ENCODE measurements at places on chromosomes 4 and X.

DNA sequence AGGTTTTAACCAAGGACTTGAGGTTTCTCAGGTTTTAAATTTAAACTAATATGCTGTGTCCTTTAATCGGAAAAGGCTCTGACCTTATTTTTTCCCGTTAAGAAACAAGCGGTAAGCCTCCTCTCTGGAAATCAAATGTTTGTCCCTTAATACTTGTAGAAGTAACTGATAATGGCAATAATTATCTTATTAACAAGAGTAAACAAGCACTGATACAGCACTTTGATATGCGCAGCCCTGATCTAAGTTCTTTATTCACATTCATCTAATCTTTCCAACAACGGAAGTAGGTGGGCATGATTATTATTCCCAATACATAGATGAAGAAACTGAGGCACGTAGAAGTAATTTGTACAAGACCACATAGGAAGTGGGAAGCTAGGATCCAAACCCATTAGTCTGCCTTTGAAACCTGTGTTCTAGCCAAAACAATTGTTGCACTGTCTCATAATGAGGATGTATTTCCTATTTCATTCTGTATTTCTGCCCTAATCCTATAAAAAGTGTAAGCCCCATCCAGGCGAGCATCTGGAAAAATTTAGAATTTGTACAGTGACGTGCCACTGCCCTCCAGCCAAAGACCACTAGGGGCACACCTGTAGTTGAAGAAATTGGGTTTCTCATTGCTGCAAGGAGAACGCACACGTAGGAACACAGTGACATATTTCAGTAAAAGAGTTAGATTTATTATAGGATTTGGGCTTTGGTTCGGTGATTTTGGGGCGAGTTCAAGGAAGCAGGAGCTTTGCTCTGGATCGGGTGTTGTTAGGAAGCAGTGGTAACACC lies 606 bp downstream of the CXorf58 start:
- DNase-seq = peak; percentile 25

DNA sequence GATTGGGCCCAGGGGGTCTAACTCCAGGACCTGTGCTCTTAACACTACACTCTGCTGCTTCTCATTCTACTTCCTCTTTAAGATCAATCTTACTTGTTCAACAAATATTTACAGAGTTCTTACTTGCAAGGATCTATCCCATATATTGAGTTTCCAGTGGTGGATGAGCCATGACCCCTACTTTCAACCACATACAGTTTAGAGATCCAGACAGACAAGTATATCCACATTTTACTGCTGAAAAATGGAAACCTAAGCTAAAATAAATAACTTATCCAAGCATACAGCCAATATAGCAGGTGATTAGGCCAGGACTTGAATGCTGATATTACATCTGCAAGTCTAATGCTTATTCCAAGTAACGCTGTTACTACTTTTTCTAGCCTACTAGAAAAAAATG lies 18.7 kb downstream of the TMEM150C start:
- DNase-seq = no peak

DNA sequence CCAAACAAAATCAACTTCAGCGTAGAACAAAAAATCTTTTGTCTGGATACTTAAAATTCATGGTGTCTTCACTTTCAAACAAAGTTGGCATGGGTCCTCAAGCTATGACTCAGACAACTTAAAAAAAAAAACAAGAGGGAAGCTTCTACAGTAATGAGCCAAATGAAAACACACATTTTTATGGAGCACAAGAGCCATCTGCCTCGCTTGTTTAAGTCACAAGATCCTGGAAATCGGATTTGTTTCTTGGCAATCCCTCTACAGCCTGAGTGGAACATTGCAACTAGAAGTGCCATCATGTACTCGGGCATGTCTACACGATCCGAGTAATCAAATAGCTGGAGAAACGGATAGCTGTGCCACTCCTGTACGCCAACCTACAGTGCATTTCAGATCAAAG lies 22.6 kb downstream of the LAMP2 start:
- DNase-seq = no peak

DNA sequence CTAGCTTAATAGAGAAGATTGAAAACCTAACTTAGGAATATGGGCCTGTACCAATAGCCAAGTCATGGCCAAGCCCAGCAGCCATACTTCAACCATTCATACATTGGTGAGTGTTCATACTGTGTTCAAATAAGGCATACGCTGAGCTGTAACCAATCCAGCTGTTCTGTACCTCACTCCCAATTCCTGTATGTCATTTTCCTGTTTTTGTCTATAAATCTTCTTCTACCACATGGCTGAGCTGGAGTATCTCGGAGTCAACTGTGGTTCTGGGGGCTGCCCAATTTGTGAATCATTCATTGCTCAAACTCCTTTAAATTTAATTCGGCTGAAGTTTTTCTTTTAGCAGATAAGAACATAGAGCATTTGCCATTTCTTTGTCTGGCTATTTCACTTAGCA lies 195.3 kb upstream of the ANKRD50 start:
- no peak for DNase-seq

GRCh38 chrX:6694221-6694620 lies 159.3 kb upstream of the VCX3A start:
- no peak for DNase-seq

- no peak for DNase-seq
Measured at GRCh38 chr4:2516635-2517034, 19.8 kb upstream of the FAM193A start.

GRCh38 chrX:44621078-44621477 lies 78.4 kb upstream of the FUNDC1 start:
- no peak for DNase-seq

DNA sequence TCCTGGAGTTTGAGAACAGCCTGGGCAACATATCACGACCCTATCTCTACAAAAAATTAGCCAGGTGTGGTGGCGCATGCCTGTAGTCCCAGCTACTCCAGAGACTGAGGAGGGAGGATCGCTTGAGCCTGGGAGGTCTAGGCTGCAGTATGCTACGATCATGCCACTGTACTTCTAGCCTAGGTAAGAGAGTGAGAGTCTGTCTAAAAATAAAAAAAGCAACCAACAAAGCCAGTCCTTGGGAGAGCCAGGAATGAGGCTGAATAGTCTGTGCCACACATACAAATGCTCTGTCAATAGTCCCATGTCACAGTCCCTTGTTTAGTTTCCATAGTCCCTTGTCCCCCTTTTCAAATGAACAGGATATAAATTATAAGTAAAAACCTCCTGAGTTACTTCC lies 19.3 kb upstream of the PRSS48 start:
- DNase-seq = no peak

DNA sequence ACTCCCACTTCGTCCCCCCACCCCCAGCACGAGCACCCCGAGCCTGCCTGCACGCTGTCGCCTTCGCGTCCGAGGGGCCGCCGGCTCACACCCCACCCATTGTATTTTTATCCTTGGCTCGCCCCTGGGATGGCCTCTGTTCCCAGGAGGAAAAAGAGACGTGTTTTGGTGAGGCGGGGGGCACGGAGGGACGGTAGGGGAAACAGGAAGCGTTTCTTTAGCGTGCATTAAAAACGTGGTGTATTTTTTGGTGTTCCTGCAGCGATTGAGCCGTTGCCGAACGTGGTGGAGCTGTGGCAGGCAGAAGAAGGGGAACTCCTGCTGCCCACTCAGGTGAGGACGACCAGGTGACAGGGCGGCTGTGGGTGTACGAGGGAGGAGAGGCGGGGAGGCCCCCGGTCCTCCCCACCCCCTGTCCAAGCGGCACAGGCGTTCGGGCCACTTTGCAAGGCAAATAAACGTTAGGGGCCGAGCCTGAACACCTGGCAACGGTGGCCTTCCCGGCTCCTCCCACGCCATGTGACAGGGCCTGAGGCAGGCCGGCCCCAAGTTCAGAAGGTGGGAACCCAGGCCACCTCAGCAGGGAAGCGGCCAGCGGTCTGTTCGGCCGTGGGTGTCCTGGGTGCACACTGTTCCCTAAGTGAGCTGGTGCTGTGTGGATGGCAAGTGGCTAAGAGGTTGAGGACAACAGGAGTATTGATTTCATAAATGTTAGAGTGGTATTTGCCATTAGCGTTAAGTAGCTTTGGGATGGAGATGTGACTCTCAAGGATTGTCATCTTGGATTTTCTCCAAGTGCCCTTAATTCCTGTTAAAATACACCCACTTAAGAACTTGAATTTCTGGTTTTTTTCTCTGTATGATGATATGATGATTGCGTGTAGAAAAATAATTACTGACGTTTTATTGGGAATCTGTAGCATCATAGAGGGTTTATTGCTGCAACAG lies 1.1 kb downstream of the TMEM131L start:
- DNase-seq = peak; percentile 65

- no peak for DNase-seq
Measured at GRCh38 chr4:75841641-75842520, 60.4 kb downstream of the PPEF2 start.

DNA sequence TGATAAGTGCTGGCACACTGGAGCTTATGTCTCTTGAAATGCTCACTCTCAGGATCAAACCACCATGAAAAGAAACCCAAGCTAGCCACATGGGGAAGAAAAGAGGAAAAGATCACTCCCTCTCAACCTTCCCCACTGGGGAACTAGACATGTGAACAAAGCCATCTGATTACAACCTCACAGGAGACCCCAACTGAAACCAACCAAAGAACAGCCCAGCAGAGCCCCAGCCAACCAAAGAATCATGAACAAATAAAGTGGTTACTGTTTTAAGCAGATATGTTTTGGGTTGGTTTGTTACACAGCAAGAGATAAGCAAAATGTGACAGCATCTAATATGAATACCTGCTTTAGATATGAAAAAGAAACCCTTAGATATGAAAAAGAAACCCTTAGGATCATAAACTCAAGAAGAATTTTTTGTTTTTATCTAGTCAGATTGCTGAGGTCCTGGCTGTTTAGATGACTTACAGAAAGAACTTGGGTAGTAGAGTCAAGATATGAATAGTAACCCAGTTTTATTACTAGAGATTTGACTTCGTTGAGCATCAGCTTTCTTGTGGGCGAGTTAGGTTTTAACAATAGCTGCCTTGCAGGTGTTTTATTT lies 23.7 kb upstream of the TLR7 start:
- no peak for DNase-seq

GRCh38 chr4:22488106-22488505 lies 27.8 kb downstream of the ADGRA3 start:
- DNase-seq = no peak

DNA sequence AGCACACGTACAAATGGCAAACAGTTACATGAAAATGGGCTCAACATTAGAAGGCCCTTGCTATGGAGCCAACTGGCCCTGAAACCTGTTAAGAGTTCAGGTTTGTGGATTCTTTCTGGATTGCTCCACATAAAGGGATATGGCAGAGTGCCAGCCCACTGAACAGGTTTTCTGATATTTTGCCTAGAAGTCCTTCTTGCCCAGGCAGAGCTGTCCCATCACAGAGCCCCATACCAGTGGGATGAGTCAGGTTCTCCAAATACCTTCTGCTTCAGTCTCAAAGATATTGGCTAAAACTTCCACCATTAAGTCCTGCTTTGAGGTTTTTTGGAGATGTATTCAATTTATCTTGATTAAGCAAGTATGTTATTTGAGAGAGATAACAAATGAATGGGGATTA lies 146.8 kb upstream of the IL1RAPL2 start:
- no peak for DNase-seq

GRCh38 chr4:52202931-52203330 lies 151.8 kb downstream of the SPATA18 start:
- DNase-seq = no peak

DNA sequence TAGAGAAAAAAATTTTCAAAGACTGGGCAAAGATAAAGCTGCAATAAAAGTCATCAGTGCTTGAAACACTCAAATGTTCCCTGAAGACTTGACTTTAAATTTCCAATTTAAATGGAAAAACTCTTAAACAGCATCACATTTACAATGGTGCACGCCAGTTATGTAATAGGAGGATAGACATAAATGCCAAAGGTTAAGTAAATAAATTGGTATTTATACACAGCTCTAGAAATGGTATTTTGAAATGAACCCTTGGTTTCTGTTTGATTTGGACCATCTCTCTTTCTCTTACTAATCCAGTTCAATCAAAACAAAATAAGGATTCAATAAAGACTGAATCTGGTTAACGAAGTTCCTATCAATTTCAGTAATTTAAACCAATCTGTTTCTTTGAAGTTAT lies 272.6 kb downstream of the GPM6A start:
- DNase-seq = no peak

DNA sequence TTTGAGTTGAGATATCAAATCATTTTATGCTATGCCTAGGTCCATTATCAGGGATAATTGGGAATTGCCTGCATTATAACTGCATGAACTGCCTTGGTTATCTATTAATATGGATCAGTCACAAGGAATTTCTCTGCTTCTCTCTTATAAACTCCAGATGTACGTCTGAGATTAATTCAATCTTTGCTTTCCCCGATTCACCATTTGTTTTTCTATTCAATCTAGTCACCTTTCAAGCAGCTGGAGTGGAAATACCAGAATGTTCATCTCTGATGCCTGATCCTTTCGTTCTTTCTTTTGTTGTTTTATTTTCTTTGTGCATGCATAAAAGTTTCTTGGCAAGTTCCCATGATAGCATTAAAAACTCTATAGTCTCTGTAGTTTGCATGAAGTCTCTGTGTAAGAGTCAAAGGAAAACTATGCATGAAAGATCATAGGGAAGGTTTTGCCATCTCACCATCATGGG lies 22.6 kb downstream of the SYNPO2 start:
- no peak for DNase-seq

DNA sequence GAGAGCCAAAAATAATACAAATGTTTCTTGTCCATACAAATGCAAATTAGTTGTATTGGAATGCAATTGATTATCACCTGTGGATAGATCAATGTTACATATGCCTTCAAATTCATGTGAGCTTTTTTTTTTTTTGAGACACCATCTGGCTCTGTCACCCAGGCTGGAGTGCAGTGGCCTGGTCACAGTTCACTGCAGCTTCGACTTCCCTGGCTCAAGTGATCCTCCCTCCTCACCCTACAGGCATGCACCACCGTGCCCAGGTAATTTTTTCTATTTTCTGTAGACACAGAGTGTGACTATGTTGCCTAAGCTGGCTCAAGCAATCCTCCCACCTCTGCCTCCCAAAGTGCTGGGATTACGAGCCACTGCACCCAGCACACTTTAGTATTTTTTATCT lies 38.6 kb upstream of the TMEM184C start:
- no peak for DNase-seq

DNA sequence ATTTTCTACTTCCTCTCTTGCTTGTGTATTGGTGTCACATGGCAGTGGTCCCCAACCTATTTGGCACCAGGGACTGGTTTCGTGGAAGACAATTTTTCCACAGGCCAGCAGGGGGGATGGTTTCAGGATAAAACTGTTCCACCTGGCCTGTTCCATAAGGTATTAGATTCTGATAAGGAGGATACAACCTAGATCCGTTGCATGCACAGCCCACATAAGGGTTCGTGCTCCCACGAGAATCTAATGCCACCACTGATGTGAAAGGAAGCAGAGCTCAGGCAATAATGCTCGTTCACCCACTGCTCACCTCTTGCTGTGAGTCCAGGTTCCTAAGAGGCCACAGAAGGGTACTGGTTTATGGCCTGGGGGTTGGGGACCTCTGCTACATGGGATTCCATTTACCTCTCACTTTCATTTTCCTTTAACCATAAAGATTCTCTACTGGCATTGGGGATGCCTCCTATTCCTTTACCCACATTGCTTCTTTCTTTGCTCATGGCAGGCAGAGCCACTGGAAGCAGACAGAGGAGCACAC lies 38.1 kb downstream of the SEC31A start:
- no peak for DNase-seq

GRCh38 chr4:11839889-11840288 lies 411.2 kb upstream of the HS3ST1 start:
- no peak for DNase-seq

GRCh38 chrX:74178536-74178935 lies 125.4 kb upstream of the ZCCHC13 start:
- no peak for DNase-seq

GRCh38 chrX:53093177-53093655 lies 726 bp upstream of the KANTR start:
- peak; percentile 85 for DNase-seq

- no peak for DNase-seq
Measured at GRCh38 chr4:161186750-161187149, 977.0 kb downstream of the FSTL5 start.

Measured in activated CD8-positive, alpha-beta T cell treated with anti-CD3 and anti-CD28 coated beads, Interleukin-2, amount 10 ng/mL, durations not matched to agents 7 days and 5 days (primary cell).